ENCODE measurements at places on chromosomes 16 and 17. TPM values are rescaled to one million over a fixed set of nuclear protein-coding genes. Genes with fewer than 3 reads are reported as not detected.

The OR4D1 gene
- not detected for total RNA-seq

The GPRC5C gene
- total RNA-seq, result 0.49 TPM

The STX1B gene
- total RNA-seq, result not detected

The GPR139 gene
- not detected for total RNA-seq

The TPSG1 gene
- total RNA-seq, result not detected

The CDRT15L2 gene
- total RNA-seq, result not detected

The TEKT5 gene
- total RNA-seq, result not detected

The NCBP3 gene
- 30.8 TPM for total RNA-seq

The PARN gene
- total RNA-seq, result 13.8 TPM

The SLC6A2 gene
- 0.38 TPM for total RNA-seq

The SYCE1L gene
- total RNA-seq, result 5.0 TPM

The KCNAB3 gene
- total RNA-seq, result 0.49 TPM

The HYDIN gene
- not detected for total RNA-seq

The CHAD gene
- not detected for total RNA-seq

The GPS2 gene
- total RNA-seq, result 30.1 TPM

The CMTM2 gene
- not detected for total RNA-seq

Measured in bladder microvascular endothelial cell (primary cell).